Daoy (cell line): ENCODE measurements at places on chromosomes 13 and 19.

GRCh38 chr13:106220211-106220610, 315.3 kb downstream of the EFNB2 start:
- no peak for DNase-seq

DNA sequence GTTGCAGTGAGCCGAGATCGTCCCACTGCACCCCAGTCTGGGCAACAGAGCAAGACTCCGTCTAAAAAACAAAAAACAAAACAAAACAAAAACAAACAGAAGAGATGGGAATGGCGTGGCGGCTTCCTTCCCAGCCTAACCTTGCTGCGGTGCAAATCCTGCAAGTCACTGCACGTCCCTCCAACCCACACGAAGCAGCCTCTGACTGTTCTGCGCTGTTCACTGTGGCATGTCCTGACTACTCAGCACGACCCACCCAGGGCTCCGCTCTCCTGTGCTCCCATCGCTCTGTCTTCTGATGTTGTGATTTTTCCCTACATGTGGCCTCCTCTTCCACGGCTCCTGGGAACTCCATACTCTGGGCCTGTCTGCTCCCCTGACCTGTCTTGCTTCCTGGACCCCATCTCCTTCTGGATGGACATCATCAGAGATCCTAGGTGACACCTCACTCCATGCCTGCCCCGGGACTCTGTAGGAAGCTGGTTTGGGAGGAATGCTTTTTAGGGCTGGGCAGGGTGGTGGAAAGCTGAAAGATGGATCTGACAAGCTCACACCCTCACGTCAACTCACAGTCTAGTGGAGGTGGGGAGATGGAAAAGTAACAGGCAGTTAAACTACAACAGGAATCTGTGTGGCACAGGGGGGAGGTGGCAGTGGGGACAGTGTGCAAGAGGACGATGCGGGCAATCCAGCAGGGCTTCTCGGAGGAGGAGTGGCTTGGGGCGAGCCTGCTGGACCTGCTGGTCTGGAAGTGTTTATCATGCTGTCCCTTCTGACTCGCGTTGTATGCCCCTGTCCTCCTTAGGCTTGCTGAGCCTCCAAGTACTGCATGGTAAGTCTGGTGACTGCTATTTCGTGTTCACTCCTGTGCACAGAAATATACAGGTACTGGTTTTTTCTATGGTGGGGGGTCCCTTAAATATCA, 18.8 kb downstream of the ZSCAN5A start:
- DNase-seq = no peak

DNA sequence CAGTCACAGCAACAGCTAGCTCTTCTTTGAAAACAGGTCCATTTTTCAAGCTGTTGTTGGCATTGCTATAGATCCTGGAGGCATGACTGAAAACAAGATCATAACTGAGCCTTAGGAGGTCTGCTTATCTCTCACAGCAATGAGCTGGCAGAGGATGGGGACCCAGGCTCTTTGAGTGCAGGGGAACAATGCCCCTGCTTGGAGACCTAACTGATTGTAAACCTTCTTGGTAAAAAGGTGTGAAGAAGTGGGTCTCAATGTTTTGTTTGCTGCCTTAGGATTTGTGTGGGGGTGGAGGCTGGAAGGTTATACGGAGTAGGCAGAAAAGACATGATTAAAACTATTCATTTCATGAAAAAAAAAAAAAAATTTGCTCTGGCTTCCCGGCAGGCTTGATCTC, 94.6 kb downstream of the EFNB2 start:
- no peak for DNase-seq

GRCh38 chr19:41720103-41720502, 11.7 kb downstream of the CEACAM5 start:
- no peak for DNase-seq

GRCh38 chr19:1526979-1527649, 3.2 kb downstream of the PLK5 start:
- DNase-seq = no peak

DNA sequence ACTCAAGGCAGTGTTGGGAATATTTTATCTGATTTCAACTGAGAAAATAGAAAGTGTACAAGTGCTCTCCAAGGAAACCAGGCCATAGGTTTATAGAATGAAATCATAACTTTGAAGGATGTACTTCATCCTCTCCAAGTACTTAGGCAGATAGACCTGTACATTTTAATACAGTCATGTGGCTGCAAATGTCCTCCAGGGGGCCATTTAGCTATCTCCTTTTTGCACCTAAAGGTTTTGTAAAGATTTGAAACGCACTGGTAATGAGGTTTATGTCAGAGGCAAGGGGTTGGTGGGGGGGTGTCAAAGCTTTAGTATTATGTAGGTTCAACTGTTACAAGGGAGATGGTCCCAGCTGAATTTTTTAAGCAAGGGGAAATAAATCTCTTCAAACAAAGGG, 364.4 kb downstream of the DCT start:
- no peak for DNase-seq

DNA sequence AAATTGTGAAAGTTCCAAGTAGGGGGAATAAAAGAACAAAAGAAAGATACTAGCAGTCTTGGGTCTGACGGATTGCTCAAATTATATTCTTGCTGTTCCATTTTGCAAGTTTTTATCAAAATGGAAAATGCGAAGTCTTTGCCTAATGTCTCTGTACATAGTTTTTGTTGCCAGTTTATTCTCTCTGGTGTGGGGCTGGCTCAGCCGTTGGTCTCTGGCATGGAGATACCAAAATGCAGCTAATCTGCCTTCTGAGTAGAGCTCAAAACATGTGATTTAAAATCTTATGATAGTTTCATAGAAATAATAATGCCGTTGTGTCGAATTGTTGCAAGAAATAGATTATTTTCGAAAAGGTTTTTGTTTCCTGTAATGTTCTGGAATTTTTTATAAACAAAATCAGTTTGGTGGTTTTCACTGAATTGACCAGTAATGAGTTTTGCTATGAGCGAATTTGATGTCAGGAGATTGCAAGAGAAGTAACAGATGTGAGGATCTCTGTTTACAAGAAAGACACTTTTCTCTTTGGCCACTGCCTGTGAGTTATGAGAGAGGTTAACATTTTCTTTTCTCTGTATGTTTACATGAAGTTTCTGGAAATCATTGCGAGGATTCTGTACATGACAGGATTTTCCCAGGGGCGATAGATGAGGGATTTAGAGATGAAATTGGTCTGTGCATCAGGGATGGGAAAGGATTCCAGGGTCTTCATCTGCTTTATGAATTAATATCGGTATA, 147.0 kb downstream of the DCT start:
- no peak for DNase-seq

DNA sequence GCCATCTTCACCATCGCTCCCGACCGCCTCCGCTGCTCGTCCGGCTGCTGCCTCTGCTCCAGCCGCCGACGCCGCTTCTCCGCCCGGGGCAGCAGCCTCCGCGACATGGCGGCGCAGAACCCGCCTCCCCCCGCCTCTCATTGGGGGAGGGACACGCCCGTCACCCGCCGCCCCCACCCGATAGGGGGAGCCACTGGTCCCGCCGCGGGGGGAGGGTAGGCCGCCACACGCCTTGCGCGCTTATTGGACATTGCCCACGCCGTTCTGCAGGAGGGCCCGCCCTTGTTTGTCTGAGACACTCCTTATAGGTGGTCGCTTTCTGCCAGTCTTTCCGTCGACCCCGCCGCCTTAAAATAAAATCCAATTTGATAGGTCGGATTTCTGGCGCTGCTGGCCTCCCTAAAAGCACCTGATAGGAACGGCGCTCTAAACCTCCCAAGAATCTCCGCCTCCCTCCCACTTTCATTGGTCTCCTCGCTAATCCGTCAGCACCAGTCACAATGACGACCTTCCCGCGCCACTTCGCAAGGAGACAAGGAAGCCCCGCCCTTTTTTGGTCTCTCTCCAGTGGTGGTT, at the start of gene HNRNPL:
TSS of gene HNRNPL (minus strand) at position 127 of the 576 bp plus-strand sequence. CDS start at position 107, 20 bp downstream.
- DNase-seq = no peak
